ENCODE measurements at places on chromosomes 12 and 14.

- DNase-seq: peak; percentile 59
- H3K36me3 ChIP-seq: no peaks in the 10 kb centered on the region
- peaks cover 13% of the 10 kb centered on the region for H3K4me1 ChIP-seq
- H3K27ac ChIP-seq: peak overlapping the region; percentile 82
- H3K27me3 ChIP-seq: no peaks in the 10 kb centered on the region
Observed at GRCh38 chr14:105019861-105020814, 745 bp downstream of the CDCA4 start.

GRCh38 chr12:87883806-87884205 is 145.4 kb downstream of the C12orf50 start:
- H3K4me3 ChIP-seq: no peak overlapping the region
- H3K36me3 ChIP-seq: no peaks in the 10 kb centered on the region
- H3K4me1 ChIP-seq: no peaks in the 10 kb centered on the region
- no peak for DNase-seq

GRCh38 chr14:84144166-84144565 is 1385.8 kb upstream of the FLRT2 start:
- no peaks in the 10 kb centered on the region for H3K36me3 ChIP-seq
- H3K27me3 ChIP-seq: no peaks in the 10 kb centered on the region
- no peak for DNase-seq
- H3K27ac ChIP-seq: no peak overlapping the region

GRCh38 chr12:91769736-91770135 is 375.9 kb downstream of the BTG1 start:
- no peak for DNase-seq
- H3K4me3 ChIP-seq: no peak overlapping the region
- no peak overlapping the region for H3K27ac ChIP-seq
- no peaks in the 10 kb centered on the region for H3K4me1 ChIP-seq

- H3K36me3 ChIP-seq: no peaks in the 10 kb centered on the region
- no peak overlapping the region for H3K27ac ChIP-seq
- H3K4me3 ChIP-seq: no peak overlapping the region
- no peak for DNase-seq
Observed at GRCh38 chr12:109630815-109631214, 57.2 kb downstream of the MVK start.

DNA sequence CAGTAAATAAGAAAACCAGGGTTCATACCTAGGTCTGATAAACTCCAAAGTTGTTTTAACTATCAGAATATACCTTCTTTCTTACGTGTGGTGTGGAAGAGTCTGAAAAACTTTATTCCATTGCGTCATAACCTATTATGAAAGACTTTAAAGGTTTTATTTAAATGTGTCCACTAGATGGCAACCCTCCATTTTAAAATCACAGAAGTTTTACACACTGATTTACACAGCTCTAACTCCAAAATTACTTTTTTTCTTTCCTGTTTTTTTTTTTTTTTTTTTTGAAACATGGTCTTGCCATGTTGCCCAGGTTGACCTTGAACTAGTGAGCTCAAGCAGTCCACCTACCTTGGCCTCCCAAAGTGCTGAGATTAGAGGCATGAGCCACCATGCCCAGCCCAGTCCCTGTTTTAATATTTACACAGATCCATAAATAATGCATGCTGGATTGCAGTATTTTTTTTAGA is 17.3 kb upstream of the TMPRSS12 start:
- no peaks in the 10 kb centered on the region for H3K27me3 ChIP-seq
- H3K36me3 ChIP-seq: no peaks in the 10 kb centered on the region
- no peak overlapping the region for H3K4me3 ChIP-seq

DNA sequence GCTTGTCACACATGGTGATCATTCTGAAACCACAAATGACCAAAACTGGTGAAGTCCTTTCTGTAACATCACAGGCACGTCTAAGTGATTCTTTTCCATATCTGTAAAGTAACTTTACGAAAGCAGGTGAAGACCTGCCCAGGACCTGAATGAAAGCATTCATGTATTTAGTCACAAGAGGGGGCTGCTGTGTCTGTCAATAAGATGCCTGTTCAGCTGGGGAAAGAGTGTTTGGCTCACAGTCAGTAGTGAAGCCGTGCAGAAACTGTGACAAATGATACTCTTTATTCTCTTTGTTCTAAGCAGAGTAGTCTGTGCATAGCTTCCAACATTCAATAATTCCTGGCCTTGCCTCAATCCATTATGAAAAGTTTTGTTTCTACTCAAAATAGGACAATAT is 373.5 kb upstream of the OR4E1 start:
- H3K27me3 ChIP-seq: no peaks in the 10 kb centered on the region
- H3K27ac ChIP-seq: no peak overlapping the region
- DNase-seq: no peak
- no peaks in the 10 kb centered on the region for H3K36me3 ChIP-seq

- H3K36me3 ChIP-seq: no peaks in the 10 kb centered on the region
- H3K4me3 ChIP-seq: no peak overlapping the region
- no peak overlapping the region for H3K27ac ChIP-seq
- DNase-seq: no peak
- no peaks in the 10 kb centered on the region for H3K27me3 ChIP-seq
Observed at GRCh38 chr12:66453844-66454243, 151.6 kb downstream of the HELB start.

DNA sequence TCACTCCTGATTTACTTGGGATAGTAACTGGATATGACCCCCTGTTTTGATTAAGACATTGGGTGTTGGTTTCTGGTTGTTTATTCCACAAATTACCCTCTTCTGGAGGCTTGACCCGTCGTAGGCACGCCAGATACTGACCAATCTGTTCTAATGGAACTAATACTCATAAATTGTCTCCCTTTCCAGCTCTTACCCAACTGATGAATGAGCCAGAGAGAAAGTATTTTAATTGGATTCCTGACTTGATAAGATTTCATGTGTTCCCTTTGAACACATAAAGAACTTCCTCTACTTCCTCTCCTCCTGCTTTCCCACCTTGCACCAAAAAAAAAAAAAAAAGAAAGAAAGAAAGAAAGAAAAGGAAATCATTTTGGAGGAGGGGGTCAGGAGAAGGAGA is 340.9 kb downstream of the PCNX1 start:
- H3K4me3 ChIP-seq: no peak overlapping the region
- H3K27me3 ChIP-seq: no peaks in the 10 kb centered on the region
- no peak overlapping the region for H3K27ac ChIP-seq
- H3K4me1 ChIP-seq: no peaks in the 10 kb centered on the region
- H3K36me3 ChIP-seq: no peaks in the 10 kb centered on the region

DNA sequence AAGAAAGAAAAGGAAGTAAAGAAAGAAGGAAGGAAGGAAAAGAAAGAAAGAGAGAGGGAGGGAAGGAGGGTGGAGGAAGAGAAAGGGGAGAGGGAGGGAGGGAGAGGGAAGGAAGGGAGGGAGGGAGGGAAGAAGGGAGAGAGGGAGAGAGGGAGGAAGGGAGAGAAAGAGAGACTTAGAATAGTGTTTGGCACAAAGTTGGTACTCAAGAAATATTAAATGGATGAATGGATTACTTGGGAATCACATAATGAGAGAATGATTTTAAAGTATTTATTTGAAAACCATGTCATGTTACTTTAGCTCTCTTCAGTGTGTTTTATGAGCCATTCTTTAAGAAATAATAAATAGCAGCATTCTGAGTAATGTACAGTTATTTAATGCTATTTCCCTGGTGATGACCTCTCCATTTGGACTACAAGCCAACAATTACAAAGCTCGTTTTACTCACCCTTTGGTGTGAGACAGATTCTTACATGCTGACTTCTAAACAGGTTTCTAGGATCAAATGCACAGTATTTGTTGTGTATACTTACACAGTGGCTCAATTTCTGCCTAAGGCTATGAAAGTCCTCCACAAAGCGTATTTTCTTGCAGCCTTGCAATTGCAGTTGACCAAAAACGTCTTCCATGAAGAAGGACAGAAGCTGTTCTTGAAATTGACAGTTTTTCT is 861 bp downstream of the IL26 start:
- no peaks in the 10 kb centered on the region for H3K27me3 ChIP-seq
- H3K4me1 ChIP-seq: no peaks in the 10 kb centered on the region
- no peaks in the 10 kb centered on the region for H3K36me3 ChIP-seq
- H3K4me3 ChIP-seq: no peak overlapping the region
- no peak for DNase-seq
- no peak overlapping the region for H3K27ac ChIP-seq

- no peak for DNase-seq
- no peak overlapping the region for H3K27ac ChIP-seq
- no peaks in the 10 kb centered on the region for H3K27me3 ChIP-seq
- H3K36me3 ChIP-seq: peaks cover 8% of the 10 kb centered on the region
- peak overlapping the region; percentile 73 for H3K4me3 ChIP-seq
Observed at GRCh38 chr12:56258820-56259183, 618 bp upstream of the ANKRD52 start.

DNA sequence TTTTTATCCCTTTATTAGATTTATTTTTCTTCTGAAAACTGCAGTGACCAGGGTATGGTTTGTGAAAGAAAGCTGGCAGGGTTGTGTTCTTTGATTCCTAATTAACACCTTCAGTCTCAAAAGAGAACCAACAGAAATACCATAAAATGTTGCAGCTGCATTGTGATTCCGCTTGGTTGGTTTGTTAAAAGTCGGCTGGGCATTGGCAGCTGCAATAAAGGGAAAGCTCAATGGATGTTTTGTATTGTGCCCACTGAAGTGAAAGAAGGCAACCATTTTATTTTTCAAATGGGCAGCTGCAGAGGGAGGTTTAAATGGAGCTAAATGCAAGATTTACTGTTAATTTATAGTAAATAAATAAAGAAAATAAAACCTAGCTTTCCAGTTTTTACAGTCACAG is 16.7 kb downstream of the LGR5 start:
- no peaks in the 10 kb centered on the region for H3K36me3 ChIP-seq
- DNase-seq: no peak
- no peak overlapping the region for H3K27ac ChIP-seq
- no peaks in the 10 kb centered on the region for H3K27me3 ChIP-seq

DNA sequence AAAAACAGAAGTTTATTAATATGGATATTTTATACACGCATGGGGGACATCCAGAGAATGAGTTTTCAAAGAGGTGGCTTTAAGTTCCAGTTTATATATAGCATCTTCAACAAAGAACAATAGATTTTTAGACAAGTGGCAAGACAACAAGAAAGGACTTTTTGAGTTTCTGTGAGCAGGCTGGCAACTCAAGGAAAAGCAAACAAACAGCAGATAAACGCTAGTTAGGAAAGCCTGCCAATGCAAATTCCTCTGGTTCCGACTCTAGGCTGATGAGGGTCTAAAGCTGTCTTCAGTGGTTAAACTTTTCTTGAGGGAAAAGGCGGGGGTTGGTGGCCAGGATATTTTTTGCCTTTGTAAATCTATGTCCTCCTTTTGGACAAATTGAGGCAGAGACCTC is 78.4 kb upstream of the EEA1 start:
- no peak for DNase-seq
- no peak overlapping the region for H3K27ac ChIP-seq
- H3K36me3 ChIP-seq: no peaks in the 10 kb centered on the region
- no peaks in the 10 kb centered on the region for H3K4me1 ChIP-seq

GRCh38 chr12:5012337-5012736 is 31.3 kb upstream of the KCNA5 start:
- no peaks in the 10 kb centered on the region for H3K36me3 ChIP-seq
- H3K27ac ChIP-seq: no peak overlapping the region
- no peak overlapping the region for H3K4me3 ChIP-seq
- DNase-seq: no peak

- H3K27me3 ChIP-seq: no peaks in the 10 kb centered on the region
- H3K27ac ChIP-seq: no peak overlapping the region
Observed at GRCh38 chr12:99147130-99147529, 500.4 kb upstream of the GARIN6 start.

- no peak overlapping the region for H3K4me3 ChIP-seq
- DNase-seq: no peak
- H3K27me3 ChIP-seq: no peaks in the 10 kb centered on the region
- no peaks in the 10 kb centered on the region for H3K36me3 ChIP-seq
Observed at GRCh38 chr14:25381498-25381897, 331.6 kb upstream of the STXBP6 start.

GRCh38 chr14:61662437-61663311 is 32.6 kb upstream of the HIF1A start:
- no peak overlapping the region for H3K4me3 ChIP-seq
- no peaks in the 10 kb centered on the region for H3K4me1 ChIP-seq
- H3K36me3 ChIP-seq: no peaks in the 10 kb centered on the region
- no peaks in the 10 kb centered on the region for H3K27me3 ChIP-seq
- no peak for DNase-seq

DNA sequence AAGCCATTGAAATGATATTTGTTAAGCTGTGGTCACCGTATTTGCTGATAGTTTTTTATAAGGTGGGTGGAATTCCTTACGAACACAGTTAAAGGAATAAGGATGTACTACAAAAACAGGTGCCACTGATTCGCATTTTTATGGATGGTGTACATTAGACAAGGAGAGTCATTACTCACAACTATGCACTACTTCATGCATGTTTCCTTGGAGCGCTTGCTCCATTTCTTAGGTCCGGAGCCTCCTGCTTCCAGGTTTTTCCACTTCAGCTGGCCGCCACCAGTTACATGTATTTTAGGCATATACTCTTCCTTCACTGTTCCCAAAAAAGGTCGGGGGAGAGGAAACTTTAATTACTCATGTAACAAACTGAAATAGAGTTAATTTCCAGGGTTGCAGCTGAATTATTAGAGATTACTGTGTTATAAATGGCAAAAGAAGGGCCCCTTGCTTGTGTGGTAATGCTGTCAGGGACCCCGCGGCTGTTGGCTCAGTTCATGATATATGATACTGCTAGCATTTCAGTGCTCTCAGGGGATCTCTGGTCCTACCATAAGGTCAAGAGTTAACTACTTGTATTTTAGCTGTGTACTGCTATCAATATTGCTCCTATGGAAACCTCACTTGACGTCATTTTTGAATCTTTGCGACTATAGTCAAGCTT is 454.7 kb downstream of the NPAS3 start:
- no peak for DNase-seq
- H3K27ac ChIP-seq: no peak overlapping the region
- no peak overlapping the region for H3K4me3 ChIP-seq
- H3K27me3 ChIP-seq: no peaks in the 10 kb centered on the region
- H3K36me3 ChIP-seq: no peaks in the 10 kb centered on the region
- H3K4me1 ChIP-seq: no peaks in the 10 kb centered on the region

DNA sequence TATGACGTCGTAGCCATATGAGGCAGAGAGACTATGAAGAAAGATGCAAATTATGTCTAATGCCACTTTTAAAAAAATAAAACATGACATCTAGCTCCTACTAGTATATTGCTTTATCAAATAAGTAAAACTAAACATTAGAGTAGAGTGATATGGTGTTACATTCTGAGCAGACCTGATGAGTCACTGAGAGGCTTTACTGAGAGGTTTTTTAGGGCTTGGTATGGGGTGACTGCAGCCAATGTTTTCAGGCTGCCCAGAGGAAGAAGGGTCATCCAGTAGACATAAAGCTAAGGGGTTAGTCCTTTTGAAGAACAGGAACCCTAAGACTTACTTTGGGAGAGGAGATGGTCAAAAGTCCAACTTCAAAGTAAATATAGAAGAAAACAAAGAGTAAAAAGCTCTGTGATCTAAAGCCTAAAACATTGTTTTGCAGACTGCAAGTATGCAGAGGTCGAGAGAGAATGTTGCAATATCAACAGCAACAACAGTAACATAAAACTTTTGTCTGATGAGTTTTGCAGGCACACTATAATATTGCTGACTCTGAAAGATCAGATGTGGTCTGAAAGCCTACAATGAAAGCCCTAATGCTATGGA is 774.7 kb downstream of the TMTC2 start:
- H3K27ac ChIP-seq: no peak overlapping the region
- no peak for DNase-seq
- no peaks in the 10 kb centered on the region for H3K27me3 ChIP-seq
- no peaks in the 10 kb centered on the region for H3K4me1 ChIP-seq
